Activated naive CD4-positive, alpha-beta T cell treated with anti-CD3 and anti-CD28 coated beads, Interleukin-2, amount 50 U/mL, for 16 hours (primary cell): ENCODE measurements at places on chromosomes 4 and X.

DNA sequence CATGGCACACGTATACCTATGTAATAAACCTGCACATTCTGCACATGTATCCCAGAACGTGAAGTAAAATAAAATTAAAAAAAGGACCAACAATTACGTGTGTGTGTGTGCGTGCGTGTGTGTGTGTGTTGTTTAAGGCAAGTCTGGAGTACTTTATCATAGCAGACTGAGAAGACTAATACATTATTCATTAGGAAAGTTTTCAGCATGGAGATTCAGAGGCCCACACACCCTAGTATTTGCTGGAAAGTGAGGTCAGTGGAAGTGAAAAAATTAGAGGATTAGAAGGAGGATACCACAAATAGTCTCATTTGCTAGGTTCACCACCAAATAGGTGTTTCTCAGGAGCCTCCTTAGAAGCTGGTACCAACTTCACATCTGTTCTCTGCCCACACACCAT, 457.1 kb upstream of the CPEB2 start:
- no peak for DNase-seq

DNA sequence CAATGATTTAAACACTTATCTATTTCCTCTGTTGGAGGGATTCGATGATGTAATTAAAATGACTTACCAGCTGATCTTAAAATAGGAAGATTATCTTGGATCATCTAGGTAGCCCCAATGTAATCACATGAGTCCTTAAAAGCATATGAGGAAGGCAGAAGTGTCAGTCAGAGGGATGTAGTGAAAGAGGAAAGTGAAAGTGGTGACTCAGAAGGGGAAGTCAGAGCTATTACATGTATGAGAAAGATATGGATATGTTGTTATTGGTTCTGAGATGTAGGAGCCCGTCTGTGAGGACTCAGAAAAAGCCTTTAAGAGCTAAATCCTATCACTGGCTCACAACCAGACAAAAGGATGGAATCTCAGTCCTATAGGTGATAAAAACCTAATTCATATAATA, 456.4 kb downstream of the DACH2 start:
- no peak for DNase-seq

DNA sequence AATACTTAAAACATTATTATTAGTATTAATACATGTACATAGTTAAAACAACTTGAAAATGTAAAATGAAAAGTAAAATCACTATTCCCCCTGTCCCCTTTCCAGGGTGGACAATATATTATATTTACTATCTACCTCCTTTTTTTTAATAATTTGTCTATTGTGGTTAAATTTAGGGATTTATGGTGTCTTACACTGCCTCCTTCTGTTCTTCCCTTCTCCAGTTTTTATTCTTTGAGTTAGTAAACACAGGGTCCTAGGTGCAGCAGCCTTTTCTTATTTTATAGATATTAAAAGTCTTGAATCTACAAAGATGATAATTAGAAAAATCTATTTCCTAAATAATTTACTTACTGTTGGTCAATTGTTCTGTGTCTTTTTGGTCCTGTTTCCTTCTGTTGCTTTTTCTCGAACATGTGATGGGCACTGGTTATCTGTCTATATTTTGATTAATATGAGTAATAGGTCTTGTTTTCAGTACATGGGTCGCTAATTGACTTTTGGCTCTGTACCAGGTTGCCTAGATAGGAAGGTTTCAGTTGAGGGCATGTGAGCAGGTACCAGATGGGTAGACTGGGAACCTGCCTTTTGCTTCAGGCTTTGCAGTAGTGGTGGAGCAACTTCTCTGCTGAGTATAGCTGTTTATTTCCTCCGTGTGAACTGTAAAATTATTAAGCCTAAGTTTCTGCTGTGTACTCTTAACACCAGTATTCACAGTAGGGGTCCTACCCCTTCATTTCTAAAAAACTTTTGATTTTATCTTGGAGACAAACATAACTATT, 1.1 kb downstream of the NUDT9 start:
- DNase-seq, result no peak

- peak; percentile 19 for DNase-seq
Observed at GRCh38 chrX:149527705-149528104, 13.1 kb upstream of the EOLA1 start.

- no peak for DNase-seq
Observed at GRCh38 chrX:153494061-153494460, 719 bp upstream of the BGN start.
